AG04450 (cell line): ENCODE measurements at places on chromosomes 5 and 9.

- no peak for DNase-seq
Observed at GRCh38 chr9:69882998-69883565, 62.5 kb downstream of the CFAP95 start.

GRCh38 chr5:107422494-107422893 lies 248.2 kb downstream of the EFNA5 start:
- no peak for DNase-seq

GRCh38 chr5:109049565-109049964 lies 301.9 kb downstream of the FER start:
- DNase-seq = no peak

- no peak for DNase-seq
Observed at GRCh38 chr9:27394826-27395201, 97.9 kb upstream of the EQTN start.

DNA sequence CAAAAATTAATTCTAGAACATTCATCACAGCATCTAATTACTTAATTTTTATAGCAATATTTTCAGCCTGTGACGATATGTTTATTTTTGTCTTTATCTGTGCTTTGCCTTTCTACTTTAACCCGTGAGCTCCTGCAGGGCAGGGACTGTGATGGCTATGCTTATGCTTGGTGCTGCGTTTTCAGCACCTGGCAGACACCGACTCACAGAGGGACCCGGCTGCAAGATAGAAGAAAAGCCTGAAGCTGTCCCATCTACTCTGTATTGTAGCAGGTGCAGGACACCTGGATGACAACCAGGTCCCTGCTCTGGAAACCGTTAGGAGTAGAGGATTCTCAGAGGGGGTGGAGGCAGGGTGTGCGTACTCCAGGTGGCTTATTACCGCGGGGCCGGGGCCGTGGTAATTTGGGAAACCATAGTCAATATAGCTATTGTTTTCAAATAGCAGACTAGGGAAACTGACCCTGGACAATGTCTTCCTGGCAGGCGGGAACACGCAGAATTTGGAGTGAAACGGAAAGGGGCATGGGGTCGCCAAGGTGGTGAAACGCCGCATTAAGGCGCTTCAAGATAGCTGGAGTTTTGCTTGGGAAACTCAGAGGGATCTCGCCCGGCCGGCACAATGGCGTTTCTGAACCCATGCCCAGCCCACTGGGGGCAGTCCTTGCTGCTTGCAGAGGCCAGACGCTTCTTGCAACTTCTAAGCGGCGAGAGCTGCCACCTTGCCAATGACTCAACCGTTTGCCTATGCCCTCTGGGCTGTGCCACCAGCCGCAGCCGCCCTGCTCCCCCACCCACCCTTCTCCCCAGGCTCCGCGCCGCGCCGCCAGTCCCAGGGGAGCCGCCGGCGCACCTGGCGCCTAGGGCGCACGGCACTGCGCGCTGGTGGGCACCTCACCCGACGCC lies 140.1 kb upstream of the PALM2AKAP2 start:
- DNase-seq = no peak

DNA sequence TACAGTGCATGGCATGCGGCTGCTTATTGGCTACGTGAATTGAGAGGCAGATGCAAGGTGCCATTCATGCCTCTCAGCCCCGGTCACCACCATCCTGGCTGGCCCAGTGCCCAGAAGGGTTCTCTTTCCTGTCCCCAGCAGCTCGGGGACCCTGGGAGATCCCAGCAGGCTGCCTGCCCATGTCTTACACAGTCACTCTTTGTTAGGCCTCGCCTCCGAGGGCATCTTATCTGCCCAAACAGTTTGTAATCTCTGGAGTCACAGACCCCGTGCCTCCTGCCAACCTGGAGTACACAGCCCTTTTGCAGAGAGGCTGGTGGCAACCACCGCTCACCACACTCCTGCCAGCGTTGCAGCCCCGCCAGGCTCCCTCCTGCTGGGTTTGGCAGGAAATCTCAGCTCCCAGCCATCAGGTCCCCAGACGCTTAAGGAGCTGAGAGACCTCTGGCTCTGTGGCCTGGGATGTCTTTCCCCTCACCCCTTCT lies 7.0 kb upstream of the AK1 start:
- no peak for DNase-seq

GRCh38 chr9:107355394-107355793 lies 72.3 kb downstream of the RAD23B start:
- no peak for DNase-seq

DNA sequence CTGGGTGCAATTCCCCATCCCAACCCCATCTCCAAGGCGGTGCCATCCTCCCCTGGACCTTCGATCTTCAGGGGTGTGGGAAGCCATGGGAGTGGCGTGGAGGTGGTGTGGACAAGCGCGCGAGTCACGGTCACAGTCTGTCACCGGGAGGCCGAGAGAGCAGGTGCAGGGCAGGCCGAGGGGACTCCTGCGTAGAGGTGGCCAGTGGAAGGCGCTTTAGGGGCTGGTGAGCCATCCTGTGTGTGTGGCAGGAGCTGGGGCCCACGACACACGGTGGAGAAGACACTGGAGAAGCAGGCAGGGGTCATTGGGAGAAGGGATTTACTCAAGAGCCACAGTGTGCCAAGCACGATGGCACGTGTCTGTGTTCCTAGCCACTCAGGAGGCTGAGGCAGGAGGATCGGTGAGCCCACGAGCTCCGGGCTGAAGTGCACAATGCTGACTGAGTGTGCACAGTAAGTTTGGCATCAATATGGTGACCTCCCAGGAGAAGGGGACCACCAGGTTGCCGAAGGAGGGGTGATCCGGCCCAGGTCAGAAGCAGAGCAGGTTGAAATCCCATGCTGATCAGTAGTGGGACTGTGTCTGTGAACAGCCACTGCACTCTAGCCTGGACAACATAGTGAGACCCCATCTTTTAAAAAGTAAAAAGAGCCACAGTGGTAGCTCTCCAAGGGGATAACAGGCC lies 145.1 kb upstream of the PHYKPL start:
- no peak for DNase-seq
